Activated T-cell treated with anti-CD3 and anti-CD28 coated beads for 1 hour (primary cell): ENCODE measurements at places on chromosomes 4 and X.

- no peak for DNase-seq
Measured at GRCh38 chrX:13198056-13198761, 121.6 kb downstream of the ATXN3L start.

DNA sequence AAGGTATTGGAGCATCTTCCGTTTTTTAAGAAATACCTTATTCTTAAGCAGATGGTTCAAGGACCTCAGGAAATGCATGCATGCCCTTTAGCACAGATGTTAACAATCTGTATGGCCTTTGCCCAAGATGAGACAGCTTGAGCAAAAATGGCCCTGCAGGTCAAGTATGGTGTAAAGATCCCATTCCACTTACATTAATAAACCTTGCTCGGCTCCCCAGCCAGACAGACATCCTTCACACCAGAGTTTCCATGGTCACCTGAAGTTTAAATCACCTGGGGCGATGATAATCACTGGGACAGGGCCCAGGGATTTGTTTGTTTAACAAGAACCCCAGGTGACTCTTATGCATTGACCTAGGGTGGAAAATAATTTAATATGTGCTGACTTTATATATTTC is 287.0 kb upstream of the NOCT start:
- no peak for DNase-seq

DNA sequence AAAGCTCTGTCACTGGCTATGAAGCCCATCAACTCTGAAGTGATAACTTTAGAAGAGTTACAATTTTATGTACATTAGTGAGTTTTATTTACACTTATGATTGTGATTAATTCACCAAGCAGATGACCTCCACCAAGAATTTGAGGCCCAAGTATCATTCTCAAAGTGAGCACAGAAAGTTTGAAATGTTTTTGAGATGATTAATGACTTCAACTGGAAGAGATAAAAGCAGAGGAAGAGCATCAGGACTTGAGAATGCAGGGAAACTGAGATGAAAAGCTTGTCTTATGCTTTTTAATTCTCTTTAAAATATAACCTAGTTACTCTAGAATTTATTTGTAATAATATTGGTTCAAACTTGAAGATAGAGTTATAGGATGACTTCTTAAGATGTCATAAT is 112.8 kb upstream of the H2AZ1 start:
- no peak for DNase-seq

GRCh38 chrX:15931362-15931761 is 76.7 kb upstream of the AP1S2 start:
- no peak for DNase-seq

DNA sequence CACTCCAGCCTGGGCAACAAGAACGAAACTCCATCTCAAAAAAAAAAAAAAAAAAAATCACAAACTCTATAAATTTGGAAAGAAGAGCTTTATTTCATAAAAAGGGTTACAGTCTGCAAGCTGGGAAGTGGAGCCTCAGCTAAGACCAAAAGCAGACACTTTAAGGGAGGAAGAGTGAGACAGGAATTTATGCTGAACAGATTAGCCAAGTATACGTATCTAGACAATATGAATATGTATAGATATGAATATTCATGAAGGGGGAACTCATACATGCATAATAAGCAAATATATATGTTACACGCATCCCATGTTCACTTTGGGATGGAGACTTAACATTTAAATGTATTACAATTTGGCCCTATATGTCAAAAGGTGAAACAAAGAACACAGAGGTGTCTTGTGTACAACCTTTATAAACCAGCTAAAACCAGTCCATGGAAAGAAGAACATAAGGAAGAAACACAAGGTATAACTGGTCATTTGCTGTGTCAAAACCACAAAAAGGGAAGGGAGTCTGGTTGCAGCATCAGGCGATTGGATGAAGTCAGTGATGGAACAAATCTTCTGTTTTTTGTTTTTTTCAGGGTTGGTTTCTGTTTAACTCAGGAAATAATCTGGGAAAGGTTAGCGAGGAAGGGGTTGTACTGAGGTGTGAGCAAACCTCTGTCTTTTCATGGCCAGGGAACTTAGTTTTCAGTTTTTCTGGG is 130.0 kb upstream of the MAOA start:
- DNase-seq: no peak

- no peak for DNase-seq
Measured at GRCh38 chrX:10471418-10471817, 149.0 kb downstream of the MID1 start.

DNA sequence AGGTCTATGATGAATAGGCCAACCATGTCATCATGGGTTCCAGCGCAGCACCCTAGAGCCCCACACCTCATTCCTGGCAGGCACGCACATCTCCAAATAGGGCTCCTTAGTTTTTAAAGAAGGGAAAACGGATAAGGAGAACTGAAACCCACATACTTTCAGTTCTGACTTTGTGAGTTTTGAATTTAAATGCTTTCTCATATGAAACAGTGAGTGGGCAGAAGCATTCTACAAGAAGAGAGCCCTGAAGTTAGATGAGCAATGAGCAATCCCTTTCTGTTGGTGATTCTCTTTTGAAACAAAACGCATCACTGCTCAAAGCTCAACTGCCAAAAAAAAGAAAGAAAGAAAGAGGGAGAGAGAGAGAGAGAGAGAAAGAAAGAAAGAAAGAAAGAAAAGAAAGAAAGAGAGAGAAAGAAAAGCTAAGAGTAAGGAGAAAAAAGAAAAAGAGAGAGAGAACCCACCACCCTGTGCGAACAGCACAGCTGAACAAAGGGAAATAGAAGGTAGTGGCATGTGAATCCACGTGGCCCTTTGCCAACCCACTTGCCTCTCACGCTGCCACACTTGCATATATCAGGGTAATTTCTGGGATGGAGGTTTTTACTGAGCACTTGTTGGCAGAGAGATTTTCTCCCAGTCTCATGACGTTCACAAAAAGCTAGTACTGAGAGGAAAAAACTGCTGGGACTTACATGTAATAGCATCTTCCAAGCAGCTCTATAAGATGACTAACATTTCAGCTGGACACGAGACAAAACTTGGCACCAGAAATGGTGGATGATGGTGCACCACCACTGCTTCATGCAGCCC is 31.0 kb downstream of the TMSB4X start:
- no peak for DNase-seq

DNA sequence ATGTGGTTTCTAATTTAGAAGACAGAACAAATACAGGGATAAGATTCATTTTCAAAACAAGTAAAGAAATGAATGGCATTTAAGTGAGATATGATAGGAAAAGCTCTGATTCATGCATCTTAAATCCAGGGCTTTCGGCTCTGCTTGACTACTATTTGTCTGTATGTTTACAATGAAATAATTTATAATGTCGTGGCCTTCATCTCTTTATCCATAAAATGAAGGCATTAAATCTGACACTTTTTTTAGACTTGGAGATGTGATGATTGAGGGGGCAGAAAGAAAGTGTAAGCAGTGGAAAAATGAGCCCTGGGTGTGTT is 115.7 kb upstream of the KIT start:
- DNase-seq: no peak

- DNase-seq: no peak
Measured at GRCh38 chr4:25123236-25123635, 37.0 kb downstream of the SEPSECS start.

DNA sequence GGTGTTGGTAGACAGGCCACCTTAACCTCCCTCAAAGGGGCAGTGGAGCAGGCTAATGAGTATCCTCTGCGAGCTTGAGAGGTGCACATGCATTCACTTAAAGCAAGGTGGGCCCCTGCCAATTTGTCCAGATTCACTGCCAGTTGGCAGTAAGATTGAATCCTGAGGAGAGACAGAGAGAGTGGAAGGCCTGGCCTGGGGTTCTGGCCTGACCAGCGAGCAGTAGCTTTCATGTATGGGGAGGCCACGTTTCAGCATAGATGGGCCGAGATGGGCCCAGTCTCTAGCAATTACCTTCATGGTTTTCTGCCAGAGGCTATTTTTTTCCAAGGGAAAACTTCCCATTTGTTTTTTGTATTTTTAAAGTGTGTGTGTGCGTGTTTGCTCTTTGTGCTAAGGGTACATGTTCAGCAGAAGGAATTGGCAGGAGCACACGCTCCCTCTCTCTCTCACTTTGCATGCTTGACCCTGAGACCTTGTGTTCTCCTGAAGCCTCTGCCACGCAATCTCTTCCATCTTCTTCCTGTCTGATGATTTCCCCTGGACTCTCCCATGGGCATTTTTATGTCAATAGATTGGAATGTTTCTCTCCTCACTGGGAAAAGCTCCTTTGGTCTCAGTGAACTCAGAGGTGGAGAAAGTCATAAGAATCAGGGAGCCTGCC is 215.8 kb upstream of the SFRP2 start:
- DNase-seq: no peak

DNA sequence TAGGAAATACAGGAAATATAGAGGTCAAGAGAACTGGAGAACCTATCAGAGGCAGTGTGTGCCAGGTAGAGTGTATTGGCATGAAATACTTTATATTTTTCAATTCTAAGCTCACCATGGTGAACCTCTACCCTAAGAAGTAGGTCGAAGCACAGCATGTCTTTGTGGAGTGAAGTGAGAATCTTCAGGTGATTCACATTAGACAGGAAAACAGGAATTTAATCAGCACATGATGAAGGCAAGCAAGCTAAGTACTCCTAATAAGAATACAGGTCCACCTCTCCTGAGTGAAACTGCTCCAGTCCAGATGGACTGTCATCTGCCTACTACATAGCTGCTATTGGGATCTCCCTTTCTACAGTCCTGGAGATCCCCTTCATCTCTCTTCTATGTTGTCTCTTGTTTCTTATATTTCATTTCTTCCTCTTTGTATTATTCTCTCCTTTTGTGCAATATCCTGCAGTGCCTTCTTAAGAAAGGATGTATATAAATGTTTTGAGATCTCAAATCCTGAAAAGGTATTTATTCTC is 159.0 kb downstream of the LRBA start:
- no peak for DNase-seq

GRCh38 chr4:47830265-47831025 is 7.4 kb downstream of the CORIN start:
- DNase-seq: no peak

GRCh38 chr4:74328501-74328900 is 20.2 kb downstream of the EPGN start:
- DNase-seq: no peak

DNA sequence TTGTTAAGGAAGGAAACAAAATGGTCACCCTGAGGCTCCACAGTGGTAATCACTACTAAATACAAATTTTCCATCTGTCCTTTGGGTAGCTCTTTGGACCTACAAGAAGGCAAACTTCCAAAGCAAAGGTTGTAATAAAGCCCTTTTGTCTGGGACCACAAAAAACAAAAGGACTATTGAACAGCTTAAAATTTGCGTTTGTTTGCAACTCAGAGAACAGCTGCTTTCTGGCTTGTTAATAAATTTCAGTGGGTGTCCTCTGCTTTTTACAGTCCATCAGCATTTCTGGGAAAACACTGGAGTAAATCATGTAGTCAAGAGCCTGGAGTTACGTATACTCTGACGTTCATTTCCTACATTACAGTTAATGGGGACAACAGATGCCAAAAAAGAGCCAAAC is 439.7 kb upstream of the DIAPH2 start:
- DNase-seq: no peak

DNA sequence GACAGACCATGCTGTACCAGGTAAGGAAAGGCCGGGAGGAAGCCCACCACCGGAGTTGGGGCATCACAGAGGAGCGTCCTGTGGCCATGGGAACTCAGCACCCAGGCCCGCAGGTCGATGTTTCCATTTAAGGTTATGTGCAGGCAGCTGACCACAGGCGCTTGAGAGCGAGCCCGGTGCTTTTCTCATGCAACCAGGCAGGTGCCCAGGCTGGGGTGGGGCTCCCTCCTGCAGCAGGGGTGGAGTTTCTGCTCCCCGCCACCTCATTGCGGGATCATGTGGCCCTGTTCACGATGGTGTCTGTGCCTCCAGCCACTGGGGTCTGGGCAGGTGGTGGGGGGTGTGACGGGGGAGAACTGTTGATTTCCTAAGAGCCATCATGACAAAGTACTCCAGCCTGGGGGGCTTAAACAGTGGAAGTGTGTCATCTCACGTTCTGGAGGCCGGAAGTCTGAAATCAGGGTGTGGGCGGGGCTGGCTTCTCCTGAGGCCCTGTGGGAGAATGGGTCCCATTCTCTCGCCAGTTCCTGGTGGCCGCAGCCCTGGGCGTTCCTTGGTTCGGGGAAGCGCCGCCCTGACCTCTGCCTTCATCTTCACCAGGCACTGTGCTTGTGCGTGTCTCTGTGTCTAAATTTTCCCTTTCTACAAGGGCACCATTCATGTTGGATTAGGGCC is 60.9 kb downstream of the CPZ start:
- no peak for DNase-seq

GRCh38 chrX:79161655-79162054 is 17.2 kb downstream of the GPR174 start:
- no peak for DNase-seq

DNA sequence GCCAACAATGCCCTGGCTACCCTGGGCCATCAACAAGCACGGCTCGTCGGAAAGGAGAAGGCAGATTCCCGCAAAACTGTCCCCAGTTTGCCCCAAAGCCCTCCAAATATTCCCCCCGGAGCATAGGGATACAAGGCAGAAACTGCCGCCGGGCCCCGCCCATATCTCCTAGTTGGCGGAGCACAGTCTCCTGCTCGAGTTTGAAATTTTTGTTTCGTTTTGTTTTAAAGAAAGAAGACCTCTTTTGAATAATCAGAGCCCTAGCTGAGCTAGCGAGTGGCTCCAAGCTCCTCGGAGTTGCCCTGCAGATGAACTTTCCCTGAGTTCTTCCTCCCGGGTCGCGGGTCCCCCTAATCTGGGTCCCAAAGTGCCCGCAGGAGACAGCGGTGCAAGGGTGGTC is 138.1 kb upstream of the ZIC3 start:
- DNase-seq: no peak

GRCh38 chr4:174635732-174636131 is 113.4 kb upstream of the HPGD start:
- no peak for DNase-seq

GRCh38 chrX:67523932-67524331 is 19.9 kb upstream of the AR start:
- no peak for DNase-seq

GRCh38 chr4:158315706-158316105 is 105.4 kb downstream of the TMEM144 start:
- no peak for DNase-seq
